ENCODE measurements at places on chromosomes 6 and 20.

DNA sequence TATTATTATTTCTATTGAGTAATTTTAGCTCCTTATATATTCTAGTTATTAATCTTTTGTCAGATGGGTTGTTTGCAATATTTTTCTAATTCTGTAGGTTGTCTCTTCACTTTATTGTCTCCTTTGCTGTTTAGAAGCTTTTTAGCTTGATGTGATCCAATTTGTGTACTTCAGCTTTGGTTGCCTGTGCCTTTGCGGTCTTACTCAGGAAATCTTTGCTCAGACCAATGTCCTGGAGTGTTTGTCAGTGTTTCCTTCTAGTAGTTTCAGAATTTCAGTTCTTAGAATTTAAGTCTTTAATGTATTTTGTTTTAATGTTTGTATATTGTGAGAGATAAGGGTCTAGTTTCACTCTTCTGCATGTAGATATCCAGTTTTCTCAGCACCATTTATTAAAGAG lies 916.0 kb upstream of the EYS start:
- DNase-seq = no peak

DNA sequence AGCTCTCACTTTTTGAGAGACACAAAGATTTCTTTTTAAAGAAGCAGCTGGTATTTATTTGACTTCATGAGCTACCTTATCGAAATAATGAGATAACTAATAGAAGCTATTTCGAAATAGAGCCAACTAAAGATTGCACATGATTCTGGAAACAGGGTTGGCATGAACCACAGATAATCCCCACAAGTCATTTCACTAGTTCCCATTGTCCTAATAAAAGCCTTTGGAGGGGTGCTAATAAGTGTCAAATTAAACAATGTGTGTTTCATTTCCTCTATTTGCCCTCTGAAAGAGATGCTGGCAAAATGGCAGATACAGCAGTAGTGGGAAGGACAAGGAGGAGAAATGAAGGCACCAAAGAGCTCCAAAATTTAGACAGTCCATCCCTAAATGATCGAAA lies 78.6 kb upstream of the RIPOR2 start:
- no peak for DNase-seq

DNA sequence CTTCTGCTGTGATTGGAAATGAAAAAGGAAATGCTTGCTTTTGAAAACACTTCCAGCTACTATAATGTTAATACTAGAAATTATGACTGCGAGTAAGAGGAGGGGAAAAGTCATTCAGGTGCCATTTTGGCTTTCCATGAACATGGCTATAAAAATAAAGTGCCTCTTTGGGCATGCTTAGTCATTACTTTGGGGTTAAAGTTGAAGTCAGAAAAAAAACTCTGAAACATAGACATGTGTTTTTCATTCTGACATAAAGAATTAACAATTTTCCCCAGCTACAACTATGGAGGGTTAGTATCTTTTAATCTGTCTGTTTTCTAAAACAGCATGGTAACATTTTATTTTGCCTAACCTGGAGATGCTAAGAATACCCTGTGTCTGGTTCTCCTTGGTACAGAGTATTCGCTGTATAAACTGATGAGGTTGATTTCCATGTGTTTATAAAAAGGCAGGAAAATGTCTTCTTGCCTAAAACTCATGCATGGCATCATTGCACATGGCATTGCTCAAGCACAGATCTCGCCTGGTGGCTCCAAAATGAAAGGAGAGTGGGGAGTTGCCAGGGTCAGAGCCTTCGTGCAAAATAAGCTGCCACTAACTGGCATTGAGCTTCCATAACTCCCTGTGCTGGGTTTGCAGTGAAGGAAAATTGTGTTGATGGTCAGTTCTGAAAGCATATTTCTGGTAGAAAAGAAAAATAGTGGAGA lies 188.9 kb downstream of the KCNQ5 start:
- DNase-seq = no peak

- no peak for DNase-seq
Observed at GRCh38 chr6:1708122-1708521, 98.4 kb downstream of the FOXC1 start.

DNA sequence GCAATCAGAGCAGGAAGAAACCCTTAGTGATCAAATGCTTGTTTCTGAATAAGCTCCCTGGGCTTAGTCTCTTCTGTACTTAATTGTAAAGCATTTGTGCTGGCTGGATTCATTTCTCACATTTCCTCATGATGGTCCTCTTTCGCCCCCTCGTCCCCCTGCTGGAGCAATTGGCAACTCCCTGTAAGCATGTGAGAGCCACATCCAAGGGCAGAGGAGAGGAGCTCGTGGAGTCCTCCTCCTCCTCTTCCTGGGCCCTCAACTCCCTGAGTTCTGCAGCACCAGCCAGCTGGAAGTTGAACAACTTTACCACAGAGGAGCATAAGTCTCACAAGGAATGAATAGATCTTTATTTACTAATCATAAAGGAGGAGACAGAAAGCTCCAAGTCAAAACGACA lies 12.6 kb downstream of the ANKEF1 start:
- DNase-seq = no peak
